ENCODE measurements at places on chromosomes 5 and 9.

DNA sequence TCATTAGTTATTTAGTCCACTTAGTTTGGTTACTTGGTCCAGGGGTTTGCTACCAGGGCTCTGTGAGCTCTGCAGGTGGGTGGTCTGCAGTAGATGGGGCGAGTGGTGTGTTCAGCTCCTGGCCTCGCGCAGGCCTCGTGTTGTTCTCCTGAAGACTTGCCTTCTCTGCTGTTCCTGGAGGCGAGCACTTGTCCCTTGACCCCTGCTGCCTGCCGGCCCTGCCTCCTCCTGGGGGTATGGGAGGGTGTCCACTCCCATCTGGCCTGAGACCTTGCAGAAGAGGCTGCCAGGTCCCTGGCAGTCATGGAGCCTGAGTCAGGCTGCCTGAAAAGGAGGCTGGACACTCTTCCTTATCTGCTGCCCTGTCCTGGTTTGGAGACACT is 137.0 kb downstream of the CACNA1B start:
- DNase-seq, result no peak

DNA sequence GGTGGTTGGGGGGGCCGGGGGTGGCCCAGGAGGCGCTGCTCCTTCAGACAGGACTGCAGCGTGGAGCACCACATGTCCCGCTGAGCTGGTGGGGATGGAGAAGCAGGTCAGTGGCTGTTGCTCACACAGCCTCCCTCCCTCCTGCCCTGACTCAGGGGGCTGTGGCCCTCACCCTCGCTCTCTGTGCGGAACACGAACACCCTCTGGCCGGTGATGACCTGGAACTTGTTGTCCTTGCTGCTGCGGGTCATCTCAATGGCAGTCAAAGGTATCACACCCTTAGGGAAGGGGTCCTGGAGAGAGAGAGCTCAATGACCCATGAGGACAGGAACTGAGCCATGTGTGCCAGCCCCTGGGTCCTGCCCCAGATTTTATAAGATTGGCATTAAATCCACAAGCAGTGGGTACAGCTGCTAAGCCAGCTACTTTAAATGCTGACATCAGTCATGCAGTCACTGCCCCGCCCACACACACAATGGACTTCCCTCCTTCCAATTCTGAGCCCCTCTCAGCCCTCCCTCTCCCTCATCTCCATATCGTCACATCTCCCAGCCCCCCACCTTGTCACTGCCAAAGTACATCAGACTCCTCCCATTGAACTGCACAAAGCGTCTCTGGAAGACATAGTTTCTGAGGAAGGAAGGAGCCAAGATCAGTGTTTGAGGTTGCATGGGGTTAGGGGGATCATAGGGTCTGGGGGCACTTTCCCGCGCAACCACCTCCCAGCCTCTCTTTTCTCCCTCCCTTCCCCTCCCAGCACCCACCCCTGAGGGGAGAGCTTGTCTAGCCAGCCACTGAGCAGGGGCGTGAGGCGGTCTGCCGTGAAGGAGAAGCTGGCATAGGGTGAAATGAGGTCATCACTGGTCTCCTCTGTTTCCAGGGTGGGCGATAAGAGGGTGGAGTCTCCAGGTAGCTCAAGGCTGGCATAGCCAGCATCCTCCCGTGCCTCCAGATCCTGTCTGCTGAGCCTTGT is 8.9 kb downstream of the ARAP3 start:
- no peak for DNase-seq

DNA sequence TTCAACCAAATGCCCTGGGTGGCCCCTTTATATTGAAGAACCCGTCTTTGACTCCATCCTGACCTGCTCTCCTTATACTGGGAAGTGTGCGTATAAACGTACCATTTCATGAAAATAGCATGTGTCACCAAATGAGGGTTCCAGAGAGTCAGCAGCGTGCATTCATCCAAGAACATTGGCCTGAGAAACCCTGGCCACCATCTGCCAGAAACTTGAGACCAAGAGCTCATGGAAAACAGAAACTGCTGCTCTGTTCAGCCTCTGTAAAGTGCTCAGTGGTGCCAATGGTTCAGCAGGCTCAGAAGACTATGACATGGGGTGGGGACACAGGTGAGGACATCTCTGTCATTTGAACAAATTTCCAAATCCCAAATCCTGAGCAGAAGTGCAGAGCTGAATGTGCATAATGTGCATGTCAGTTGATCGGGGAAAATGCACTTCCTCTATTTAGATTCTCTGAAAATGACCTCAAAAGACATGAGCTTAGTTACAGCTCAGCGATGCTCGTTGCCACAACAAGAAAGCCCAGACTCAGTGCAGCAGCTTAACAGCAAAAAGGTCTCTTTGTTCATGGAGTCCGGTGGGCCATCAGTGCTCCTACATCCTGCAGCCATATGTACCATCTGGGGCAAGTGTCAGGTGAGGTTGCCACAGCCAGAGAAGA is 176.1 kb downstream of the ATPSCKMT start:
- no peak for DNase-seq

DNA sequence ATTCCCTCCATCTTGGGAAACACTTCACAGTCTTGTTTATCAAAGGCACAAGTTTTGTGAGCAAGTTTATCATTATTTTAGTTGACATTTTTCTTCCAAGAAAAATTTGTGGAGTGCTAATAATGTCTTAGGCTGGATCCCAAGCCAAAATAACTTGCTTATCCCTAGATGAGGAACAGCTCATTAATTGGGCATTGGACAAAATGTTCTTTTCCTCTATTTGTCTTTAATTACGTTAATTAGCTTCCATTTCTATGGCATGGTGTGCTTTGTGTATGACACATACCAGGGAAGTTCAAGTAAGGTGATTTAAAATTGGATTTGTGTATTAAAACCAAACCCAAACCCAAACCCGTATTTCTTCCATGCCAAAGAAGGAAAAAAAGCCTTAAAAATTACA is 379.5 kb downstream of the SH3GL2 start:
- DNase-seq, result no peak

DNA sequence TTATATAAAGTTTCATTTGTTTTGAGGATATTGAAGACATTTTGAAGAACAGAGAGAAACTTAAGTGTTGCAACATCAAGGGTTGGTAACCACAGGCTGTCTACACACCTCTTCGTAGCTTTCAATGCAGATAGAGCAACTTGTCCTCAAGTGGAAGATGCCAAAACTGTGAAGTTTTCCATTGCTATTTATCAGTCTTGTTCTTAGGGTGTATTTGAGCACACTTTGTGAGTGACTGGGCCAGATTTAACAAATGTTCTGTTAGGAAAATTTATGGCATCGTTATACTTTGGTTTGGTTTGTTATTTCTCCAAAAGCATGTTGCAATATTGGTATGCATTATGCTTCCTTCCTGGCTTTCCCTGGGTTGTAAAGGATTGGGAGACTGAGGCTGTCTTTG is 31.6 kb downstream of the NNT start:
- DNase-seq, result no peak

DNA sequence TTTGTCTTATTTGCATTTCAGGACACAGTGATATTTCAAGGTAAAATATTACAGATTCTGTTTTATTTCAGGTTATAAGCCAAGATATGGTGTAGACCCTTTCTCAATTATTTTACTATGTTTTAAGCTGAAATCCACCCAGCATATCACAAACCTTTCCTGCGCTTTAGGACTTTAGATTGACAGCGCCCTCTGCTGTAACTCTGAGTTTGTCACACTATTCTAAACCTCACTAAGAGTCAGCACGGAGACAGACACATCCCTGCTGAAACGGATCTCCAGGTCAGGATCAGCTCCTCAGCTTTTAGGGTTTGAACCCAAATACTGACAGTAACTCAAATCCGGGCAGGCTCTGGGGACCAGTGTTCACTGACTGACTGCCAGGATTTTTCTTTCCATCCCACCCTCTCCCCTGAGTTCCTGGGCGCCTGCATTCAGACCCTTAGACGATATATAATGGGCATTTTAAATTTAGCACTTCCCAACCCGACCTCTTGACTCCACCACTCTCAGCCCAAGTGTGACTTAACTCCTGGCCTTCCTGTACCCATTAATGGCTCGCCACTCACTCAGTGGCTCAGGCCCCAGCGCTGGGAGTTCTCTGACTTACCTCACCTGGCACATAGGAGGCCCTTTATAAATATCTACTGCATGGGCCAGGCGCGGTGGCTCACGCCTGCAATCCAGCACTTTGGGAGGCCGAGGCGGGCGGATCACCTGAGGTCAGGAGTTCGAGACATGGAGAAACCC is 33.5 kb downstream of the TLX3 start:
- DNase-seq, result no peak

DNA sequence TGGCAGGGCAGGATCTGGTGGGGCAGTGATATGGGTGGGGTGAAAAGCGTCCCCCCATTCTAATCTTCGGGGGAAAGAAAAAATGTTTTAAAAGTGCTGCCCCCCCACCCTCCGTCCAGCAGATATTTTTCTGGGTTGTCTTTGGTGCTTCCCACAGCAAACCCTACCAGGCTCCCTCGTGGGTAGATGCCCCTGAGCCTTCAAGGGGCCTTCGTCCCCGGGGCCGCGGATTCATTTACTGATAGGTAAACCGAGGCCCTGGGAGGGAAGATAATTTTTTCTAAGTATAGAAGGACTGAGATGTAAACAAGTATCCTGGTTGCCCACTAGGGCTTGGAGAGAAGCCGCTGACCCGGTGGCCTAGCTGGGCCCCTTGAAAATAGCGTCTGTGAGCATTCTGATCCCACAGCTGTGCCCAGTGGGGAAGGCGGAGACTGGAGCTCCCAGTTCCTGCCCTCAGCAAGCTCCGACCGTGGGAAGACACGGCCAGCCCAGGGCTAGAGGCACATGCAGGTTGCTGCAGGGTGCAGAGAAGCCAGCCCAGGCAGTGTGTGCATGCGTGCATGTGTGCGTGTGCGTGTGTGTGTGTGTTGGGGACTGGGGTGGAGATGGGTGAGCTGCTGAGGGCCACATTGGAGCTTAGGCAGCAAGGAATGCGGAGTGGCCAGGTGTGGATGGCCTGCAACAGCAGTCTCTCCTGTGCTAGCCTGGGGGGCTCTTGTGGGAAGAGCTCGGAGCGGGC is 6.0 kb upstream of the RXRA start:
- DNase-seq, result no peak

GRCh38 chr9:5629312-5630080 is 589 bp downstream of the RIC1 start:
- no peak for DNase-seq

- no peak for DNase-seq
These were observed 2.1 kb downstream of the RIC1 start for GRCh38 chr9:5631026-5631425.

DNA sequence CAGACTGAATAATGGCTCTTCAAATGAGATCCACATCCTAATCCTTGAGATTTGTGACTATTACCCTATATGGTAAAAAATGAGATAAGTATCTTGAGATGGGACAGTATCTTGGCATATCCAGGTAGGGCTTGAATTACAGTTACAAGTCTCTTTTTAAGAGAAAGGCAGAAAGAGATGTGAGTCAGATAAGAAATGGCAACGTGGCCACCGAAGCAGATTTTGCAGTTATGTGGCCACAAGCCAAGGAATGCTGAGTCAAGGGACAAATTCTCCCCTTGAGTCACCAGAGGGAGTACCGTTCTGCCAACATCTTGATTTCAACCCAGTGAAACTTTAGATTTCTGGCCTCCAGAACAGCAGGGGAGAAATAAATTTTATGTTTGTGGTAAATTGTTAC is 1983.0 kb upstream of the C9orf72 start:
- DNase-seq, result no peak

- no peak for DNase-seq
These were observed 699.0 kb downstream of the BRINP1 start for GRCh38 chr9:118670011-118670953.

DNA sequence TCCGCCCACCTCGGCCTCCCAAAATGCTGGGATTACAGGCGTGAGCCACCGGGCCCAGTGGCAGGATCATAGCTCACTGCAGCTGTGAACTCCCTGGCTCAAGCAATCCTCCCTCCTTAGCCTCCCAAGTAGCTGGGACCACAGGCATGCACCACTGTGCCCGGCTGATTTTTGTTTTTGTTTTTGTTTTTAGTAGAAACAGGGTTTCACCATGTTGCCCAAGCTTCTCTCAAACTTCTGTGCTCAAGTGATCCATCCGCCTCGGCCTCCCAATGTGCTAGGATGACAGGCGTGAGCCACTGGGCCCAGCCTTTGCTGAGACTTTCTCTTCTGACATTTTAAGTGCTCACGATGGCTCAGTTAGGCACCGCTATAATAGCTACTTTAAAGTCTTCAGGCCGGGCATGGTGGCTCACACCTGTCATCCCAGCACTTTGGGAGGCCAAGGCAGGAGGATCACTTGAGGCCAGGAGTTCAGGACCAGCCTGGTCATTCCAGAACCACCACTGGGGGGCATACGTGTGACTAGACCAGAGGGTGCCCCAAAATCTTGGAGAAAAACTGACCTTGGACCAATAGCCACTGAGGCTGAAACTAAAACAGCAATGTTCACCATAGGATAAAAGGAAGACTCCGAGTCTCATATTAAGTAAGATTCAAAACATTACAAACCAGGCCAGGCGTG is 3.1 kb upstream of the ENTPD8 start:
- no peak for DNase-seq

DNA sequence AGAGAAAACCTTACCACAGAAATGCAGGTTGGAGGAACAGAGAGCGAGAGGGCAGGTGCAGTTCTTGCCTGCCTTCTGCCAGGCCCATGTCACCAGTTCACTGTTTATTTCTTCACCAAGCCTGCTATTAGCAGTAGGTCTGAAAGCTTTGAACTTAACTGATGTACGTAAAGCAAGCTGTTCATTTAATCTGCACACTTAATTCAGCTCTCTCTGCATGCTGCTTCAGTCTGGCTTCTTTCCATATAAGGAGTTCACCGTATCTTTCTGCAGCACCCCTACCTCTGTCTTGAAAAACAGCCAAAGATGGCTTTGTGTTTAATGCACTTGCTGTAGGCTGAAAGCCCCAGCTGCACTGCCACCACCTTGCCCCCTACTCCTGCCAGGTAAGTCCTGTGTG is 205.1 kb downstream of the RAB3C start:
- no peak for DNase-seq

GRCh38 chr5:52943285-52943684 is 45.9 kb upstream of the ITGA2 start:
- DNase-seq, result no peak

DNA sequence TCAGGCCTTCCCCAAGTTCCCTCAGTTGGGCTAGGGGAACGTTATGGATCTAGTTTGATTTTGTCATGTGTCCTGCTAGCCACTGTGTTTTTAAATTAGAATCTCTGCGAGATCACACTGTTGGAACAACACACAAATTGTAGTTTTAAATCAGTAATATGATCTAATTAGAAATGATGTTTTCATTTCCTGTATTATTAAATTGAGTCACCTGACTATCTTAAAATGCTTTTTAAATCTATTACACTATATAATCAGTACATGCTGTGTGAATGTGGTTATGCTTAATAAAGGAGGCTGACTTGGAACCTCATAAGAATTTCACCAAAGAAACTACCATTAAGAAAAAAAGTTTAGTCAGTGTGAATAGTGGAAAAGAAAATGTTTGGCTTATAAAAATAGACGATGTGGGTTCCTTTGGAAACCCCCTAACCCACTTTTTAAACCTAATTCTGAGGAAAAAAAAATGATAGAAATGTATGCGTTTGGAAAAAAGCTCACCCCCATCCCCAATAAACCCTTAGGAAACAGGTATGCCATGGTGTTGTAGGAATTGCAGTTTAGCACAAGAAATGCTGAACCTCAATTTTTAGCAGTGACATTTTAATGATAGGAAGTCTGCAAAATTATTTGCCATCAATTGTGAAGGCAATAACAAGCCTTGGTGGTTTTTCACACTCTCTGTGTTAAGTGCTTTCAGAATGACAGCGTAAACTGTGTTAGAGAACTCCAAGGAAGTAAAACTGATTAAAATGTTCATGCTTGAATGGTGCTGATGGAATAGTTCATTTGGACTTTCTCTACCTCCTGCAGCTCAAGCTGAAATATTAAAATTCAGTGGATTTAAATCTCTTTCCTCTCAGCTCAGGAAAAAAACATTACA is 59.0 kb downstream of the TLE4 start:
- no peak for DNase-seq

Data from HS-27A (cell line).